ENCODE measurements at places on chromosomes 1 and 21.

GRCh38 chr1:170823120-170823519, 112.2 kb upstream of the MROH9 start:
- DNase-seq, result no peak

DNA sequence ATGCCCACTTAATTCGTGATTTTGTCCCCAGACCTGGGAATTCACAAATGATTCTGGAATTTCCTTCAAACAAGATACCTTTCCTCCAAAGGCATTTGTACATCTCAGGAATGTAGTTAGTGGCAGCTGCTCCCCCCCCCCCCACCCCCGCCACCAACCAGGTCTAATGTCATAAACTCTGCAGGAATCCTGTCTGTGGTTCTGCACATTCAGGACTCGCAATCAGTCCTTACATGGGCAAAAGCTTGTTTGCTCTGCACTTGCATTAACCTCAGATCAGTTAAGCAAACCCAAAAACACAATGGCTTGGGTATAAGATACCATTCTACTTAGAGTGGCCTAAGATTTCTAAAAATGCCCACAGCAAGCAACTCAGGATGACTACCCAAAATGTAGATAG, 143.8 kb downstream of the TGFB2 start:
- DNase-seq, result no peak

- no peak for DNase-seq
These were observed 5.6 kb downstream of the ARHGAP29 start for GRCh38 chr1:94231746-94232145.

DNA sequence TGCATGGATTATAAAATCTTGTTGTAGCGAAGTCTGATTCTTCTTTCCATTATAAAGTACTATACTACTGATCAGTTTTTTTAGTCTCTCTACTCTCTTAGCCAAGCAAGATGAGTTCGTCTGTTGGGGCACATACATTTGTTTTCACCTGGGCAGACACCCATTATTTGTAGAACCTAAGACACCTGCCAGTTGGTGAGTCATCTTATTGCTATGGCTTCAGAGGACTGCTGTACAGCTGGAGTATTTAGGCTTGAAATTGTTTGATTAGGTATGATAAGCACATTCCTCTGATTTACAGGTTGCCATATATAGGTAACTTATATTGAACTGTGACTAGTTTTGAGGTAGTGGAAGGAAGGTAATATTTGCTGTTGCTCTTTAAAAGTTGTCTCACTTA, 17.2 kb downstream of the RBM15 start:
- DNase-seq, result no peak

GRCh38 chr1:206797534-206798383, 25.5 kb upstream of the IL10 start:
- DNase-seq, result no peak

GRCh38 chr1:247089616-247090375, 11.2 kb upstream of the ZNF670 start:
- DNase-seq, result no peak

DNA sequence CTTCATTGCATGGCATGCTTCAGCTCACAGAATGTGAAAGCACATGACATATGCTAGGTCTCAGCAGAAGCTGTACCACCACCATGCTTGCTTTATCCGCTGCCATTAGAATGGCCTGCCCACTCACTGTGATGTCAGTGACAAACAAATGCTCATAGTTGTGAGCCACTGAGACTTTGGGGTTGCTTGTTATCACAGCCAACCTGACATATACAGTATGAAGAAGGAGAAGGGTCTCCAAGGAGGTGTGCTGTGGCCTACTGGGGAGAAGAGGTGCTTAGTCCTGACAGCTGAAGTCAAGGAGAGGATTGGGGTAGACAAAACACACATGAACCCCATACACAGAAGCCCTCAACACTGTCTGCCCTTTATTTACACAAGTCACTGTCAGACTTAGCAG, 19.5 kb upstream of the TENT5C start:
- DNase-seq, result no peak

- DNase-seq, result no peak
These were observed 66.1 kb downstream of the PBX1 start for GRCh38 chr1:164625004-164625617.

GRCh38 chr1:174626031-174627025, 178.6 kb downstream of the GPR52 start:
- DNase-seq, result no peak

DNA sequence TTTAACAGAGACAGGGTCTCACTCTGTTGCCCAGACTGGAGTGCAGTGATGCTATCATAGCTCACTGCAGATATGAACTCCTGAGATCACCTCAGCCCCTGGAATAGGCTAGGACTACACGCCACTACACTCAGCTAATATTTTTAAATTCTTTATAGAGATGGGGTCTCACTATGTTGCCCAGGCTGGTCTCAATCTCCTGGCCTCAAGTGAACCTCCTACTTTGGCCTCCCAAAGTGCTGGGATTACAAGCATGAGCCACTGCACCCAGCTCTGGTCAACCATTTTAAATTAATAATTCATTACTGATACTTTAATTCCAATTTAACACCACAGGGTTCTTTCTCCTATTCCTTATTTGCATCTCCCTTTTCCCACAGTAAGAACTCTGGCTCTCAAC, 18.5 kb upstream of the EPS15 start:
- DNase-seq, result no peak

GRCh38 chr1:43648876-43649477, 972 bp upstream of the KDM4A start:
- no peak for DNase-seq
